Cerebellar cortex (tissue), 1 donor: ENCODE measurements at places on chromosomes 2 and 18.

DNA sequence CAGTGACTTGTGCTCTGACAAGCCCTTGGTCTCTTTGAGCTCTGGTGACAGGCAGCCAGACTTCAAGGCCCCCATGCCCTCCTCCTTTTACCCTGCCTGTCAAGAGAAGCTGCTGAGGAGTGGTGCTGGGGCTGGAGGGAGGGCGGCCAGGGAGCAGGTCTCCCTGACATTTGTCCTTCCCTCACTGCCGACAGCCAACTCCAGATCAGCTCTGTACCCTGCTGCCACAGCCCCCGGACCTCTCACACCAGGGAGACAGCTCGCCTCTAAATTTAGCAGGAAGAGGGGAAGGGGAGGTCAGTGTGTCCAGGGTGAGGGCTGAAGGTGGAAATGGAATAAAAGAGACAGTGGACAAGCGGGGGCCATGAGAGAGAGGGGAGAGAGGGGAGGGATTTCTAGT is 155.8 kb downstream of the TDRD15 start:
- no peak for DNase-seq

DNA sequence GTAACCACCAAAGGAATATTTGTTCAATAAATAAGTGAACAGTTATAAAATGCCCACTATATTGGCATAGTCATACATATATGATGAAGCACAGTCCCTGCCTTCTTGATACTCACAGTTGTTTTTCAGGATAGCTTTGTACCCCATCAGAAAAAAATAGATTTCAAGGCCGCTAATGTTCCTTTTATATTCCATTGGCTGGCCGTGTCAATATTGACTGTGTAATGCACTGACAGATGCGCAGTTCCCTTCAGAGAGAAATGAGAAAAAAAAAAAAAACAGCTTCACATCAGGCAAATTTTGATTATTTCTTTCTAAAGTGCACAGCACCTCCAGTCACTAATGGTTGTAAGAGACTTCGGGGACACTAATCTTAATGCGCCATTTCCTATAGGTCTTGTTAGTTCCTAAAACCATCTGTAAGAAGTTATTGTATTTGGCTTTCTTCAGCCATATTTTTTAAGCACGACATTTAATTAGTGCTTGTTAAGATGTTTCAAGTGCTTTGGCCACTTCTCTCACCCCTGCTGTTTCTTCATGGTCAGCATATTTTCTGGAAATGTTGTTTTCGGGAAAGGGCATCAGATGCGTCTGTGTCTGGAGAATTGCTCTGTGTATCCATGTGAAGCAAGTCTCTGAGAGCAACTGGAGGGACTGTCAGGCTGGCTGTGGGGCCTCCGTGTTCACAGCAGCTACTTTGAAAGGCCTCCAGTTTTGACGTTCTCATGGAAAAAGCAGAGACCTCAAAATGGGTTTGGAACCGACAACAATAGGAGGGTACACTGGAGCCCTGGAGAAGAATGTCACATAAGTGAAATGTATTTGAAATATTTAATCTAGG is 378.3 kb downstream of the MTX2 start:
- no peak for DNase-seq

DNA sequence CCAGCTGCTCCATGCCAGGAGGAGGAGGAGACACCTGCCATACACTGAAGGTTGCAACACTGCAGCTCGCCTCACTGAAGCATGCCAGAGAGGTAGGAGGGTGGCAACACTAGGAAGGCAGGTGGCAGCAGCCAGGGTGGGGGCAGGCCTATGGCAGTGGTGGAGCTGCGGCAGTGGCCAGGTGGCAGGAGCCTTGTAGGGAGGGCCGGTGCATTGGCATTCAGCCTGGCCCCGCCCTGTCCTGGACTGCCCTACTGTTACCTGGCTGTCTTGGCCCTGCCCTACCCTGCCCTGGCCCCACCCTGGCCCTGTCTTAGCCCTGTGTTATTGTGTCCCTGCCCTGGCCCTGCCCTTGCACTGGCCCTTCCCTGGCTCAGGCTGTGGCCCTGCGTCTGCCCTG is 7.4 kb upstream of the ANKRD62 start:
- DNase-seq = no peak

- no peak for DNase-seq
Observed at GRCh38 chr2:205464681-205465080, 217.6 kb upstream of the NRP2 start.

DNA sequence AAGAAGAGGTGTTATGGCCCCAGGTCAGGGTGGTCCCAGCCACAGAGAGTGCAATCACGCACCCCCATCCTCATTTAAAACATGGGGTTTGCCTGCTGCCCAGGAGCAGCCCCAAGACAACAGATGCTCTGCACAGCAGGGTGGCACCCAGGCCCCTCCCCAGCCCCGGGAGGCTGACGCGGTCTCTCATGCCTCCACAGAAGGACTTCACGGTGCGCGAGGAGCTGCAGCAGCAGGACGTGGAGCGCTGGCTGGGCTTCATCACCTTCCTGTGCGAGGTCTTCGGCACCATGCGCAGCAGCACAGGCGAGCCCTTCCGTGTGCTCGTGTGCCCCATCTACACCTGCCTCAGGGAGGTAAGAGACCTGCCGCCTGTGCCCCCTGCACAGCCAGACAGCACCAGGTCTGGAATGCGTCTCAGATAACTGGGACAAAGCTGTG is 133.7 kb downstream of the SMAD7 start:
- no peak for DNase-seq

DNA sequence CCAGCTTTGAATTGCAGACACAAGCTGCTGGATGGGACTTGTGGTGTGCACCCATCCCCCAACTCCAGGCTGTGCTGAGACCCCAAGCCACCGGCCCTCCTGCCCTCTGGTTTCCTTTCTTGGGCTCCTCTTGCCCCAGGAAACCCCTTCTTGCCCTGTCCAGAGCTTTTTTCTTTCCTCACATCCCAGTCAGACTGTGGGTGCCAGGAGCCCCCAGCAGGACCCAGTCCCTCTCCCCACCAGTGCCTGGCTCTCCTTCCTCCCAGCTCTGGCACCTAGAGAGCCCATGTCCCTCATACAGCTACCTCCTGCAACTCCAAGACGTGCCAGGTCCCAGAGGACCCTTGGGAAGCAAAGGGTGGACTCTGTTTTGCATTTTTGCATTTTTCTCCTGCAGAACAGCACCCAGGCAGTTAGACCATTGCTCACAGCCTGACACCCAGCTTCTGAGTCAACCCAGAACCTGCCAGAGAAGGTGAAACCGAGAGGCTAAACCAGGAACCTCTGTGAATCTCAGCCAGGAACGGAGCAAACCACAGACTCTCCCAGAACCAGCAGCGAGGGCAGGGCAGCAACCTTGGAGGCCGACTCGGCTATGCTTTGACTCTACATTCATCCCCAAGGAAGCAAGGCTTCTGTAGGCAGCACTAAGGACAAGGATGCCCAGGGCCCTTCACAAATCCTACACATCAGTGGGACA is 221.1 kb downstream of the ANAPC1 start:
- no peak for DNase-seq

DNA sequence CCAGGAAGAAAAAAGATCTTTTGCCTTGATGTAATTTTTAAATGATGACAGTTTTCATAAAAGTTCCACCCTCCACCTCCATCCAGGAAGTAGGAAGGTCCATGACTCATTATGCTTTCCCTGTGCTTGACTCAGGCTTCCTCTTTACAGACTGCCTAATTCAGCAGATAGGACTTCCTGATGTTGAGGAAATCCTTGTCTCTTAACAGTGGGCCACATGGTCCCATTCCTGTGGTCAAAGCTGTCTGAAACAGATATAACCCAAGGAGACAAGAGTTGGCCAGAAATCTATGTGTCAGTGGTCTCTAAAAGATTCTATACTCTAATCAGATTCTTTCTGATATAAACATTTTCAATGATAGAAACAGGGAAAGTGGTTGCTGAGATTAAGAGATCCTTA is 119.1 kb downstream of the BAZ2B start:
- no peak for DNase-seq

DNA sequence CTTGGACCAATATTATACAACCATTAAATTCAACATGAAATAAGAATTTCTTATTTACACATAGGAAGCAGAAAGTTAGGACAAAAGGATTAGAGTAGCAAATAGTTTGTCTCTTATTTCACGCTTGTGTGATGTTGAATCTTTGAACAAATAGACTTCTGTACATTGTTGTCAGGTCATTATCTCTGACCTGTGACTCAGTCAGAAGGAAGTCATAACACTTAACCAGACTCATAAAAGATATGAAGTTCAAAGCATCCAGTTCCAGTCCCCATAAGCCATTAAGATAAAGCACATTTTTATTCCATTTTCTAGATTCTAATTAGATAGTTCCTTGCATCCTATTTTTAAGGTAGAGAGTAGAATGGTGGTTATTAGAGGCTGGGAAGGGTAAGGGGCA is 130.8 kb downstream of the UPP2 start:
- DNase-seq = no peak

DNA sequence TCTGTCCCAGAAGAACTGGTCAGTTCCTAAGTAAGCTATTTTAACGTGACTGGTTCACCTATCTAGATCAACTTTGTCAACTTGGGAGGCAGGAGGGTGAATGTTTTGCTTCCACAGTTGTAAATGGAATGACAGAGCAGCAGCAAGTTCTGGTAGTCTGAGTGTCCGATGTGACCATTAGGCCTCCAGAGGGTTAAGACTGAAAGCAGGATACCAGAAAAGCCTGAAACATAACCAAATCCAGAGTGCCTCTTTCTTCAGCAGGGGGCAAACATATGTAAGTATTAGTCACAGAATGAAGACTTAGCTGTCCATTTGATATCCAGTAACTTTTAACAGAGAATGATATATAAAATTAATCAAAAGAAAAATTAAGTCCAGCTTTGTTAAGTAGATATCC is 9.2 kb downstream of the HOXD3 start:
- no peak for DNase-seq

- no peak for DNase-seq
Observed at GRCh38 chr2:81767187-81767912, 1462.8 kb upstream of the LRRTM1 start.

- DNase-seq = no peak
Observed at GRCh38 chr2:97926946-97927345, 68.8 kb downstream of the TMEM131 start.

GRCh38 chr2:54871457-54872107 is 148.1 kb downstream of the EML6 start:
- DNase-seq = no peak

DNA sequence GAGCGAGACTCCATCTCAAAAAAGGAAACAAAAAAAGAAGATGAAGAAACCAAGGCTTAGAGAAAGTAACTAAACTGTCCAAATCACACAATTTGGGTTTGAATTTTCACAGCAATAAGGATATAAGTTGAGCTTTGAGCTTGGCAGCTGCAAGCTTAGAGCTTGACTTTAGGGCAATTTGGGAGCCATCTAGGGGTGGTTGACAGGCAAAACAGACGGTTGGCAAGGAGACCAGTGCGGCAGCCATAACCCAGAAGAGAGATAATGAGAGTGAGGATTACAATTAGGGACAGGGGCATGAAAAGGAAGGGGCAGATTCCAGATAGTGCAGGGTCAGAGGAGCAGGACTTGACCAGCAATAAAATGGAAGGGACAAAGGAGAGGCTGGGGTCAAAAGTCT is 382.2 kb upstream of the HNRNPA3 start:
- no peak for DNase-seq

DNA sequence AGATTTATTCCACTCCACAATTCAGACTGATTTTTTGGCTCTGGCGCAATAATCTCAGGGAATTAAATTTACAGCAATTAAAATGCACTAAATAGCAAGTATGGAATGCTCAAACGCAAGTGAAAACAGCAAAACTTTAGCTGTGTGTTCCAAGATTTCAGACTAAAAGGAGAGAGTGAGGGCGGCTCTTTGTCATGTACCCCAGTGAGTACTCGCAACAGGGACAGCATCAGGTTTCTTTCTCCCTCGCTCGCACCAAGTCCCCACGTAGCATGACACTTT is 1.1 kb downstream of the ROCK2 start:
- no peak for DNase-seq
